ENCODE measurements at places on chromosomes 16 and 17.

DNA sequence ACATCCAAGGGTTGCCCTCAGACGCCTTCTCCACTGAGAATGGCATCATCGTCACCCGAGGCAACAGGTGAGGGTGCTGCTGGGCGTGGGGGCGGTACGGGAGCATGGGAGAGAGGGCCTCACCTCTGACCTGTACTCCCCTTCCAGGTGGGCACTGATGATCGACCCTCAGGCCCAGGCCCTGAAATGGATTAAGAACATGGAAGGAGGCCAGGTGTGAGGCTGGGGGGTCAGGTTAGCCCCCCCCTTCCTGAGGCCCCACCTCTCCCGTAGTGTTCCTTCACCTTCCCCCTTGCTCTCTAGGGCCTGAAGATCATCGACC, 16.4 kb upstream of the KDM6B start:
- DNase-seq: no peak

GRCh38 chr16:64440421-64440831, 681.4 kb downstream of the CDH11 start:
- no peak for DNase-seq

DNA sequence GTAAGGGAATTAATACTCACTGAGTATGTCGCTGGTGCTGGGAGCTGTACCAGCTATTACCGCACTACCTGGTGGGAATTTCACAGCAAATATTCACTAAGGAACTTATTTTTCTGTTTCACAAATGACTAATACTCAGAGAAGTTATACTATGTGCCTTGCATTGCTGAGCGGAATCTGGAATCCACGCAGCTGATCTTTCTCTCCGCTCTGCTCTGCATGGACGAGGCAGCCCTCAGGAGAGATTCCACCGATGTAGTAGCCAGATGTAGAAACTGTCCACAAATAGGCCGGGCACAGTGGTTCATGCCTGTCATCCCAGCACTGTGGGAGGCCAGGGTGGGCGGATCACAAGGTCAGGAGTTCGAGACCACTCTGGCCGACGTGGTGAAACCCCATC, 17.1 kb downstream of the NME3 start:
- no peak for DNase-seq

GRCh38 chr17:61255647-61256046, 144.0 kb upstream of the TBX2 start:
- DNase-seq: no peak

GRCh38 chr16:14024283-14024682, 46.8 kb upstream of the MRTFB start:
- DNase-seq: no peak

- no peak for DNase-seq
These were observed 50.3 kb downstream of the RPH3AL start for GRCh38 chr17:302300-302698.

GRCh38 chr17:77542551-77543490, 402.1 kb downstream of the SEC14L1 start:
- peak; percentile 85 for DNase-seq
